Activated T-helper 9 cell treated with anti-CD3 and anti-CD28 coated beads, Interleukin-2, amount 50 U/mL, for 16 hours (primary cell): ENCODE measurements at places on chromosomes 16 and 17.

GRCh38 chr17:68993112-68993511 is 37.9 kb upstream of the ABCA8 start:
- no peak for DNase-seq

DNA sequence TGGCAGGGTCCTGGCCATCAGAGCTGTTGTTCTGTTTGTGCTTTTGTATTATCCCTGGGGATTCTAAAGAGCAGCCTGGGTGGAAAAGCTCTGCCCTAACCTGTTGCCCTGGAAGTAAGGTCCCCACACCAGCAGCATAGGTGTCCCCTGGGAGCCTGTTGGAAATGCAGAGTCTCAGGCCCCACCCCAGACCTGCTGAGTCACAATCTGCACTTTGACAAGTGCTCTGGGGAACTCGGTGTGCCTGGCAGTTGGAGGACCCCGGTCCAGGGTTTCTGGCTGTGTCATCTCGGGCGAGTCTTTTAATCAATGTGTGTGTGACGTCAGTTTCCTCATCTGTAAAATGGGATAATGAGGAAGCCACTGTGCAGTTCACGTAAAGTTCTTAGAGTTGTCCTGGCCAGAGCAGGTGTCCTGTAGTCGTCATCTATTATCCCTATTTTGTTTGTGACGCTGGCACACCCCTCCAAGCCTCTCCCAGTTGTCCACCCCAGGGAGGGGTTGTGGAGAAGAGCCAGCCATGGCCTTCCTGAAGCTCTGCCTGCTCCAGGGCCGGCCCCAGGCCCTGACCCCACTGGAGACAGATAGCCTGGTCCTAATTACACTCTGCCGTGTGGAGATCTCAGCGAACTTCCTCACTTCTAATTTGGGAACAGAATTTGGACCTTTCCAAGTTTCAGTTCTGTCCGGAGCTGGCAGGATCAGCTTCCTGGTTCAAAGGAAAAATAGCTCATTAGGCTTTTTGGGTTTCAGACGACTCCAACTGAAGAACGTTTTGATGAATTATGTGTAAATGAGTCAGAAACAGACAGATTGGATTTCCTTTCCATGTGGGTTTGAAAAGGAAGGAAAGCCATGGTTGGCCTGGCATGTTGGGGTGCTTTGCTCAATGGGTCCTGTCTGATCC is 295.7 kb upstream of the FOXF1 start:
- DNase-seq, result no peak

GRCh38 chr17:21677126-21677910 is 15.0 kb upstream of the KCNJ18 start:
- DNase-seq, result no peak

GRCh38 chr17:41738077-41738800 is 3.8 kb upstream of the HAP1 start:
- DNase-seq, result peak; percentile 71

- peak; percentile 9 for DNase-seq
Observed at GRCh38 chr16:71626018-71626857, at the start of gene MARVELD3. MARVELD3 (plus strand) TSS chr16:71626184; CDS start chr16:71626230, 46 bp downstream.

DNA sequence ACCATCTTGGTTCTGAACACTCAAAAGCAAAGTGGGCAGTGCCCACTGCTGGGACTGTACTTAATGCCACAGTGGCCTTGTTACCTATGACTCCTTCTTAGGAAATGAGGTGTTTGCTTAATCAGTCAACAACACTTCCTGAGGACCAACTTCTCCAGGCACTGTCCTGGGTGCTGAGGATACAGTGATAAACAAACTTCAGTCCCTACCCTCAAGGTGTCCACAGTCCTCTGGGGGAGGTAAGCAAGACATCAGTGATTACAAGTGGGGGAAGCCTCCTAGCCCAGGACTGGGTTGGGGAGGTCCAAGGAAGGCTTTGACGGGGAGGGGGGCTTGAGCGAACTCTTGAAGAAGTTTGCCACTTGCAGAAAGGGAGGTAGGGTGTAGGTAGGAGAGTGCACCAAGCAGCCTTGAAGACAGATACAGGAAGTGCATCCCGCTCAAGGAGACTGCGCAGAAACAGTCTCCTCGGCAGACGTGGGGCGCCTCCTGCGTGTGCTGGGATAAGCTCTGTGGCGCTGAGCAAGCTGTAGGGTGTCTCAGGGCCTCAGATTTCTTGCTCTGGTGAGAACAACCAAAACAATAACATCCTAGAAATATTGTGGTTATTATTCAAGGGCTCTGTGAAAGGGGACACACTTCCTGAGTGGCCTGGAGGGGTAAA is 2.6 kb upstream of the ABCC3 start:
- DNase-seq, result no peak

GRCh38 chr16:75942936-75943335 is 216.6 kb upstream of the CPHXL start:
- no peak for DNase-seq

DNA sequence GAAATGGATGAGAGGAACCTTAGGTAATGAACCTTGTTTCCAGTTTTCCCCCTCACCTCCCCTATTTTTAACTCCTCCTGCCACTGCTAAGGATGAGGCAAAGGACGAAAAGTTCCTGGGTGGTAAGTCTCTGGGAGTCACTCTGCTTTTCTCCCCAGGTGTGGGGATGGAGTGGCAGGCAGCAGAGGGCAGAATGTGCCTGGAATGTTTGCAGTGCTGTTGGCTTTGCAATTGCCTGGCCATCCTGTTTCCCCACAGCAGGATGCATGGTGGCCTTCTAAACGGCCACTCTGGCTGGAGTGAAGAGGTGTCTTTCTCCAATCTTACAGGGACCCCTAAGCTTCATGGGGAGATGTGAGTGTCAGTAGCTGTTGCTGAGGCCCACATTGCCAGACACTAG is 432.5 kb upstream of the ZFHX3 start:
- no peak for DNase-seq
